Renal cortex interstitium (tissue), 15 donors: ENCODE measurements at places on chromosomes 12 and 14. TPM values are rescaled to one million over a fixed set of nuclear protein-coding genes. Genes with fewer than 3 reads are reported as not detected.

The LMNTD1 gene
- polyA plus RNA-seq, result not detected

DNA sequence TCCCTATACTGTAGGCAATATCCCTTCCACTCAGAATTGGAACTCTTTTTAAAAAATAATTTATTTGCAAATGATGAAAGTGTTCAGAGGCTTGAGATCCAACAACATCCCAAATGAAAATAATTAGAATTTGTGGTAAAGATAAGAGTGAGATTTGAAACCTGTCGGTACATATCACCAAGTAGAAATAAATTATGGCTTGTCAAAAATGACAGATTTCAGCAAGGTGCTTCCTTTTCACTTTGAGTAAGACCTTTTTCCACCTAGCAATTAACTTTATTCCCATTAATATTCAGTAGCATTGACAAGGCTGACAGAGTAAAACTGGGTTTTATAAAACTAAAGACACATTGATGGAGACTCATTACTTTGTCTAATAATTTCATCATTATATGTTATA, 107.7 kb upstream of the PRKD1 start:
- no peak for DNase-seq

The CCND2 gene
- 51.3 TPM for polyA plus RNA-seq

GRCh38 chr12:120872487-120872886, 31.7 kb downstream of the SPPL3 start:
- DNase-seq, result no peak

DNA sequence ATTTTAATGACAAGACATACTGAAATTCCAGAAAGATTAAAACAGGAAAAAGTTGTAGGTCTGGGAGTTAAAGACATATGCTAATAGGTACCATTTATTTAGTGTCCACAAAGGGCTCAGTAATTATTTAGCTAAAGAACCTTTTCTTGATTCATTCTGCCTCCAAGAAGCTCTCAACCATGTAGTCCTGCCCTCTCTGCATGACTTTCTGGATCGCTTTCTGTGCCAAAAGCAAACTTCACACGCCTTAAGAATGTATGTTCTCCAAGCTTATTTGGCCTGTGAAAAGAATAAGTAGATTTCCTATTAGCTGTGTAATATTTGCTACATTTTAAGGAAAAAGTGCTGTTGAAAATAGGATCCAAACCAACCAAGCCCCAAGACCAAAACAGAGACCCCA, 291.7 kb downstream of the C12orf75 start:
- DNase-seq, result no peak

DNA sequence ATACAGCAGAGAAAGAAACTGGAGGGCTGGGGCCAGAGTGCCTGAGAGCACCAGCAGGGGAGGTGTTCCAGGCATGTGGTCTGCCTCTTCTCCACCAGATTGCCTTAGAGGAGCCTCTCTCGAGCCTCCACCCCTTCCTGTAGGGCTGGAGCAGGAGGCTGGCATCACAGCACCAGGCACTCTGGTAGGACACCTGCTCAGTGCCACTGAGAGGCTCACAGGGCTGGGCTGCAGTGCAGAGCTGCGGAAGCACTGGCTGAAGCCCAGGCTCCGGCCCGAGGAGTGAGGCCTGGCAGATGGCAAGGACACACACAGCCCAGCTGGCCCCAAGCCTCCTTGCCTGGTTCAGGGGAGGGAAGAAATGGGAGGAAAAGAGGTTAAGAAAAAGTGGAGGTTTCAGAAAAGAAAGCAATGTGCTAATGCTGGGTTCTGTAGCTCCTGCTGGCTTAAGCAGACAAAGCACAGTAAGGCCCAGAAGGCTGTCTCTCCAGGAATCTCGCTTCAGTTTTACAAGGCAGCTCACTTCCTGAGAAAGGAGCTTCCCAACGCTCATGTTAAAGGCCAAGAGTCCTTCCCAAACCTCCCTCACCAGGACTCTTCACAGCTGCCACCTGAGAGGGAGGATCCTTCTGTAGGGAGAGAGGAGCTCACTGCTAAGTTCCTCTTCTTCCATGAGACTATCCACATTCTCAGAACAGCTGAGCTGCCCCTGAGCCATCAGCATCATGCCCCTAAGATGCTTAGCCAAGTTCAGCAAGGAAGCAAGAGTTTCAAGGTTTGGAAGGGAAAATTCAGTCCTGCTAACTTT, 23.8 kb downstream of the SPTB start:
- DNase-seq, result no peak

DNA sequence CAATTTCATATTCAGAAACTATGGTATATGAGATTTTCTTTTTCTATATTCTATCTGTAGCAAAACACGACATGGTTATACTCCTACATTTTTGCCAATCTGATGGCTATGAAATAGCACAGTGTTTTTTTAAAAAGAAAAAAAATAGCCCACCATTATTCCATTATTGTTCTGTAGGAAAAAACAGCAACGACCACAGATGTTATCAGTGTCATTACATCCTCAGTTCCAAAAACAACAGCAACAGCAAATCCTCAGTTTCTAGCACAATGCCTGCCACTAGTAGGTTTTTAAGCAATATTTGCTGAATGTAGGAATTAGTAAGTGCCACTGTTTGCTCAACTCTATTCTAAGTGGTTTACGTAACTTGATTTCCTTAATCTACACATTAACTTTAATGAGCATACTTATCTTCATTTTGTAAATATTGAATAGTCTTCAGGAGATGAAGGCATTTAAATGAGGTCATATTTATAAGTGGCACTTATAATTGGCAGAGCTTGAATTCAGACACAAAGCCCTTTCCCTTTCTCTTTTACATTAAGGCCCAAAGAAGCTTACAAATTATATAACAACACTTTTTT, 8.3 kb downstream of the RNASE6 start:
- DNase-seq, result no peak

DNA sequence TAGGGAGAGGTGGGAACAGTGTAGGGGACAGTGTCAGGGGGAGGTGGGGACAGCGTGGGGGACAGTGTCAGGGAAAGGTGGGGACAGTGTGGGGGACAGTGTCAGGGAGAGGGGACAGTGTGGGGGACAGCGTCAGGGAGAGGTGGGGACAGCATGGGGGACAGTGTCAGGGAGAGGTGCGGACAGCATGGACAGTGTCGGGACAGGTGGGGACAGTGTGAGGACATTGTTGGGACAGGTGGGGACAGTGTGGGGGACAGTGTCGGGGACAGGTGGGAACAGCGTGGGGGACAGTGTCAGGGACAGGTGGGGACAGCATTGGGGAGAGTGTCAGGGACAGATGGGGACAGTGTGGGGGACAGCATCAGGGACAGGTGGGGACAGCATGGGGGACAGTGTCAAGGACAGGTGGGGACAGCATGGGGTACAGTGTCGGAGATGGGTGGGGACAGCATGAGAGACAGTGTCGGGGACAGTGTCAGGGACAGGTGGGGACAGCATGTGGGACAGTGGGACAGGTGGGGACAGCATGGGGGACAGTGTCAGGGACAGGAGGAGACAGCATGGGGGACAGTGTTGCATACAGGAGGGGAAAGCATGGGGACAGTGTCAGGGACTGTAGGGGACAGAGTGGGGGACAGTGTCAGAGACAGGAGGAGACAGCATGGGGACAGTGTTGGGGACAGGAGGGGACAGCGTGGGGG, 139.0 kb downstream of the TMEM121 start:
- no peak for DNase-seq

GRCh38 chr12:58757422-58757821, 162.9 kb downstream of the LRIG3 start:
- DNase-seq, result no peak

DNA sequence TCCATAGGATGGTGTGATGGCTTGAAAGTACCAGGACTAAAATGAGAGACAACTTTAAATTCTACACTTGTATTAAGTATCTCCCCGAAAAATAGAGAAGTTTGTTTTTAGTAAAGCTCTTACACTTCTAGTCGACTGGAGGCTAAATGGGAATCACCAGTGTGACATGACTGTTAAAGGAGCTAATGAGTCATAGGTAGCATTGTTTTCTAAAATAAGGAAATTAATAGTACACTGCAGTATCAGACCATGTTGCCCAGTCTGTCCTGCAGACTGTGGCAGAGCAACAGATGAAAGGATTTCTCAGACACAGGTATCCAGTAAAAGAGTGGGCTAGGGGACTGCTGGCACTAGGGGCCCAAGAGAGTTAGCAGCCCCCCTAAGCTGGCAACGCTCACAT, 140.1 kb downstream of the TMEM117 start:
- DNase-seq, result no peak

DNA sequence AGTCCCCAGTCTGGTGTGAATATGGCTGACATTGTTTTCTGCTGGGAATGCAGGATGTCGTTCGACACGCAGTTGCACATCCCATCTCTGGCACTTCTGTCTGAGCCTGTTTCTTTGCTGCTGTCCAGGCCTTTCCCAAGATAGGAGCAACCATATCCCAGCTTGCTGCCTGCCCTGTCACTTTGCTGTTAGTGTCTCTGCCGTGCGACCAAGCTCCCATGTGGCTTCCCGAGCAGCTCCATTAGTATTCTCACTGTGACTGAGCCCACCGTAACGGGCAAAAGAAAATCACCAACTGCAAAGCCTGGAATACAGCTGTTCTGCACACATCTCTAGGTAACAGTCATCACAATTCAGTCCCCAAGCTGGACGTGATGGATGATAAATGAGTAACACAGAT, 66.0 kb upstream of the CPSF6 start:
- no peak for DNase-seq

DNA sequence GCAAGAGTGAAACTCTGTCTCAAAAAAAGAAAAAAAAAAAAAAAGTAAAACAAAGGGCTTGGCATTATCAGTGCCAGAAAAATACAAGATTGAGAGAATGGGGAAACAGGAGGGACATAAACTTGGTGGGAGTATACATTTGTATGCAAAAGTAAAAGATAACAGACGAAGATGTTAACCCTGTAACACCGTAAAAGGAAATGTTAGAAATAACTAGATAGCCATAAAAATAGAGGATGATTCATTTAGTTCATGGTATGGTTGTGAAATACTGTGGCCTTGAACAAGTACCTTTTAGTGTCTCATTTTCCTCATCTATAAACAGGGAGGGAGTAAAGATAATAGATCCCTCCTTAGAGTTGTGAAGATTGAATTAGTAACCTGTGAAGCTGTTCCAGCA, 33.3 kb downstream of the ATP2A2 start:
- DNase-seq, result no peak

The PAPLN gene
- polyA plus RNA-seq, result 25.2 TPM

- DNase-seq, result no peak
These were observed 6.3 kb downstream of the ARHGAP9 start for GRCh38 chr12:57473392-57473791.

DNA sequence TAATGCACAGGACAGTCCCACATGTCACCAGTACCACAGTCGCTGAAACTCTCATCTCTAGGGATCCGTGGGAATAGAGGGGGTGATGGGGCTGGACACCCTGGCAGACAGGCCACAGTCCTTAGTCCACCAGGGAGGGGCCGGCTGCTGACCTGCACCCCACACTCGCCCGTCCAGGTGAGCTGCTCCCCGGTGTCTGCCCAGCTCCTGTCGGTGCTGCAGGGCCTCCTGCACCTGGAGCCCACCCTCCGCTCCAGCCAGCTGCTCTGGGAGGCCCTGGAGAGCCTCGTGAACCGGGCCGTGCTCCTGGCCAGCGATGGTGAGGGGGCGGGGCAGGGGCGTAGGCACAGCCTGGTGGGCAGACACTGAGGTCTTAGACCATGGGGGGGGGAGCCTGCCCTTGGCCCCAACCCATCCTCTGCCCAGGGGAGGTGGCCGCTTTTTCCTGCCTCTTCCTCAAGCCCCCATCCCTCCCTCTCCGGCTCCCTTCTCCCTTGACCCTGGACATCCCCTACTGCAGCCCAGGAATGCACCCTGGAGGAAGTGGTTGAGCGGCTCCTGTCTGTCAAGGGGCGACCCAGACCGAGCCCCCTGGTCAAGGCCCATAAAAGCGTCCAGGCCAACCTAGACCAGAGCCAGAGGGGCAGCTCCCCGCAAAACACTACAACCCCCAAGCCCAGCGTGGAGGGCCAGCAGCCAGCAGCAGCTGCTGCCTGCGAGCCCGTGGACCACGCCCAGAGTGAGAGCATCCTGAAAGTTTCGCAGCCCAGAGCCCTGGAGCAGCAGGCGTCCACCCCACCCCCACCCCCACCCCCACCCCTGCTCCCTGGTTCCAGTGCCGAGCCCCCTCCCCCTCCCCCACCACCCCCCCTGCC, 17.1 kb upstream of the ADSS1 start:
- DNase-seq, result no peak

GRCh38 chr12:82665142-82665923, 21.4 kb upstream of the TMTC2 start:
- no peak for DNase-seq

DNA sequence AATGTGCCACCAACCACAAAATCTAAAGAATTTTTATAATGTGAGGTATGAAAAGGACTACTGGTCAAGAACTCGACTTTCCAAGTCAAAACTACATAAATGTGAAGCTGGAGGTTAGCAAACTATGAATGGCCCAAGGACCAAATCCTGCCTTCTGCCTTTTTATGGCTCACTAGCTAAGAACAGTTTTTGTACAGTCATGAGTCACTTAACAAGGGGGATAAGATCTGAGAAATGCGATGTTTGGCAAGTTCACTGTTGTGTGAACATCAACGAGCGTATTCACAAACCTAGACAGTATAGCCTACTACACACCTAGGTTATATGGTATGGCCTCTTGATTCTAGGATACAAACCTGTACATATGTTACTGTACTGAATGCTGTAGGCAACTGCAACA, 28.2 kb downstream of the FERMT2 start:
- DNase-seq, result no peak

The KRT82 gene
- polyA plus RNA-seq, result not detected

The KRT81 gene
- polyA plus RNA-seq, result not detected

DNA sequence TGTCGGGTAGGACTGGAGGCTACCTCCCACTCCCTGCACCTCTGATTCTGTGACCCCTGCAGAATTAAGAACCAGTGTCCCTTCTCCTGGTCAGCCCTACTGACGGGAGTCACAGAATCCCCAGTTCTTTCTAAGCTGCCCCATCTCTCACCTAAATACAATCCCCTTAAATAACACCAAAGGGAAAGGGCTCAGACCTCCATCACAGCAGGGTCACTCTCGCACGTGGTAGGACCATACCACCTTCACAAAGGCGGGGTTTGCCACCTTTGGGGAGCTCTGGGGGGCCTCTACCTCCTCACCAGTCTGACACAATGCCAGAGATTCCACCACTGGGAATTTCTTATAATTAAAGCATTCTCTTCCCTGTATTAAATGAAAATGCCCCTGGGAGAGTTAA, 35.6 kb downstream of the DAD1 start:
- DNase-seq, result no peak
